ENCODE measurements at places on chromosomes 2 and 18. TPM values are rescaled to one million over a fixed set of nuclear protein-coding genes. Genes with fewer than 3 reads are reported as not detected.

GRCh38 chr18:11500153-11501122 lies 109.0 kb upstream of the SLC35G4 start:
- no peaks in the 10 kb centered on the region for H3K36me3 ChIP-seq
- no peaks in the 10 kb centered on the region for H3K4me1 ChIP-seq
- no peak overlapping the region for H3K27ac ChIP-seq
- H3K27me3 ChIP-seq: no peaks in the 10 kb centered on the region
- H3K4me3 ChIP-seq: no peak overlapping the region

- no peak overlapping the region for H3K27ac ChIP-seq
- DNase-seq: no peak
- no peaks in the 10 kb centered on the region for H3K36me3 ChIP-seq
- H3K4me1 ChIP-seq: no peaks in the 10 kb centered on the region
- H3K4me3 ChIP-seq: no peak overlapping the region
These were observed 74.9 kb downstream of the LONRF2 start for GRCh38 chr2:100247256-100248043.

DNA sequence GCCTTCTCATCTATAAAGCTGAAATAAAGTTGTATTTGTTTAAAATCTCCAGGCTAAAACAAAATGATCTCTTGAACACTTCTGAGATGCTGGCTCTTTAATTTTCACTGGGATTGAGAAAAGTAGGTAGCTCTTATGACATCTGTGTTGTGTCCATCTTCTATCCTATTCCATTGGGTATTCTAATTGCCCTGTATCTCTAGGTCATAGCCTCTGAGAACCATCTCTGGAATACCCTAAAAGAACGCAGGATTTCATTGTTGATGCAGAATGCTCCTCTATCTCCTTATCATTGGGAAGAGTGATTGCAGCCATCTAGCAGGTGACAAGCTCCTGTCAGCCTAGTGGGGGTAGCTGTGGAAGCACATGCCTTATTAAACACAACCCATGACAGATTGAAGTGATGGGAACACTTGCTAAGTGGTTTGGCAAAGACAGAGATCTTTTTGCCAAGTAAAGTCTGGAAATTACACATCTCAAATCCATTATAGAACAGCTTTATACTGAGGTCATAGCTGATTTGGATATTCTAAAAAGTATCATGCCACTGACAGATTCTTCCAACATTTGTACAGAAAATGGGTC lies 178.2 kb downstream of the TDRD15 start:
- H3K36me3 ChIP-seq: no peaks in the 10 kb centered on the region
- DNase-seq: no peak
- no peak overlapping the region for H3K4me3 ChIP-seq
- no peak overlapping the region for H3K27ac ChIP-seq
- H3K4me1 ChIP-seq: no peaks in the 10 kb centered on the region
- no peaks in the 10 kb centered on the region for H3K27me3 ChIP-seq

- no peaks in the 10 kb centered on the region for H3K27me3 ChIP-seq
- H3K4me3 ChIP-seq: no peak overlapping the region
- no peaks in the 10 kb centered on the region for H3K36me3 ChIP-seq
- no peak for DNase-seq
- H3K4me1 ChIP-seq: no peaks in the 10 kb centered on the region
These were observed 764.5 kb downstream of the TRIB2 start for GRCh38 chr2:13481201-13481600.

DNA sequence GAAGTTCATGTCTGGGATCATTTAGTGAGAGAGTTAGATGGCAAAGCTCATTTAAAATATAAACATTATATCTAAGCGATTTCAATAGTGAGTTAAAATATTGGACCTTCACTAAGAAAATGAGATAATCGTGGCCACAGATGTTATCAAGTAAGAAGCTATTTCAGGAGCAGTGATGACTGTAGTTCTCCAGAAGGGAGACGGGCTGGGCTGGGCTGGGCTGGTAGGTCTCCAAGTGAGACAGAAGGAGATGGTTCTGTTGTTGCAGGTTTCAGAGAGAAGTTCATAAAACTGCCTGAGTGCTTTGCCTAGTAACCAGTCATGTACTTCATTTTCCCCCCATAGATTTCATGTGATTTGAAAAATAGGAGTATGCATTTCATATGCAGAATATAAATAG lies 130.1 kb upstream of the DAPL1 start:
- no peaks in the 10 kb centered on the region for H3K27me3 ChIP-seq
- DNase-seq: no peak
- no peaks in the 10 kb centered on the region for H3K4me1 ChIP-seq

GRCh38 chr2:24832521-24832920 lies 39.3 kb downstream of the CENPO start:
- peaks cover 8% of the 10 kb centered on the region for H3K4me1 ChIP-seq
- no peak for DNase-seq
- no peaks in the 10 kb centered on the region for H3K27me3 ChIP-seq

The CMPK2 gene
- polyA plus RNA-seq: 13.3 TPM

All from large intestine (tissue), 12 donors.